Umbilical cord (tissue), 2 donors: ENCODE measurements at places on chromosomes 2 and 18.

DNA sequence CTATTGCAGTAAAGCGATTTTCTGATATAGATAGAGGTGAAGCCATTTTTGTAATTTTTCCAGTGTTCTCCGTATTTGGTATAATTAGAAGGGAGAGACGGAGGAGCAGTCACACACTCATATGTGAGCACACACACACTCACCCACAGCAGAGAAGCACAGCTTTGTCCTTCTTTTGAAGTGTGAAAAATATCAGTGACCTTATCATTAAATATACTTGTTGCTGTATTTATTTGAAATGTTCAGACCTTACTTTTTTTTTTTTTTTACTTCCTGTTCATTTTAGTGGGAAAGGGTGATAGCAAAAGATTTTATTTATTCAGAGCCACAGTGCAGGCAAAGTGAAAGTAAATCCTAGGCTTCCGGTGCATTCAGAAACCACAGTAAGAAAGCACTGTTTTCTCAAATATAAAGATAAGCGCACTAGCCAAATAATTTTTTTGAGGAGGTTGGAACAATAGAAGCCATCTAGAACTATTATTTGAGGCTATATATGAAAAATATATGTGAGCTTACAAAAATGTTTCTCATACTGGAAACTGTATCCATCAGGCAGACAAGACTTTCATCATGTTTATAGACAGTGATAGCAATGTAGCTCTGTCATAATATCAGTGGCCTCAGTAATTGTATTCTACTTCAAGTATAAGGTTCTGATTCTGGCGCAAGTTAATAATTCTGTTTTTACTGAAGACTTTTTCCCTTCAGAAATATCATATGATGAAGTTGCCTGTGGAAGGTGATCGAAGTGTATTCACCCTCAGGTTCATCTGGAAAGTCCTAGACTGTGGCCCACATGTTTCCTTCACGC lies 37.2 kb downstream of the TSHZ1 start:
- DNase-seq: peak; percentile 59

DNA sequence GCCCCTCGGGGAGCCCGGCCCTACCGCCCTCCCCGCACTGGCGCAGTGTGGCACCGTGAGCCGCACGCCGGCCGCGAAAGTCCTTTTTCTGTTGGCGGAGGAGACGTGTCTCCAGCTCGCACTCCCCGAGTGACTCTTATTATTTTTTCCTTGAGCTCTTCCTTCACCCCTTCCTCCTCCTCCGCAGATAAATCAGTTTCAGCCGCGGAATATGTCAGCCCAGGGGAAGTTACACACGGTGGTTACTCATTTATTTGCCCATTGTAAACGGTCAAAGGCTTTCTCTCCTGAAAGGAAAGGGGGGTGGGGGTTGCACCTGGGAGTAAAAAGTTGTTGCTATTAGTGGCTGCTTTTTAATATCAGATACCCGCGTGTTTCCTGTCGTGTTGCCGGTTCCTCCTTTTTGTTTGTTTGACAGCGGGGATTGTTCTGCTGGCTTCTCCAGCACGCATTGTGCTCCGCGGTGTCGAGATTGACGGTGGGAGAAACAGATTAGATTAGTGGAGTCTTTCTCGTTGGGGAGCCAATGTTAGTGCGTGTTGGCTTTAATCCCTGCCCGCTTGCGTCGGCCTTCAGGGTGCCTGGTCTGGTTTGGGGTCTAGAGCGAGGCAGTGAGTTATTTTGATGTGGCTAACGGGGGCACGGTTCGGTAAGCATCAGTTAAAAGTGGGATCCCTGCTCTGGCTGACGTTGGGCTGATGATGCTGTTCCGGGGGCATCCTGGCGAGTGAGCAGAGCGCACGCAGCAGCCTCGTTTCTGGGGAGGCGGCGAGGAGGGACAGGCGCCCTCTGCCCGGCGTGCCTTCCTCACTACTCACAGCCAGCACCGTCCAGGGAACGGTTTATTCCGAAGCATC lies 1.6 kb downstream of the CRIM1 start:
- DNase-seq: peak; percentile 56

GRCh38 chr2:29097569-29097968 lies 17.6 kb upstream of the CLIP4 start:
- no peak for DNase-seq

GRCh38 chr2:56671973-56672569 lies 488.3 kb downstream of the CCDC85A start:
- DNase-seq: no peak

- peak; percentile 49 for DNase-seq
Observed at GRCh38 chr18:22267697-22268096, 98.3 kb downstream of the GATA6 start.

DNA sequence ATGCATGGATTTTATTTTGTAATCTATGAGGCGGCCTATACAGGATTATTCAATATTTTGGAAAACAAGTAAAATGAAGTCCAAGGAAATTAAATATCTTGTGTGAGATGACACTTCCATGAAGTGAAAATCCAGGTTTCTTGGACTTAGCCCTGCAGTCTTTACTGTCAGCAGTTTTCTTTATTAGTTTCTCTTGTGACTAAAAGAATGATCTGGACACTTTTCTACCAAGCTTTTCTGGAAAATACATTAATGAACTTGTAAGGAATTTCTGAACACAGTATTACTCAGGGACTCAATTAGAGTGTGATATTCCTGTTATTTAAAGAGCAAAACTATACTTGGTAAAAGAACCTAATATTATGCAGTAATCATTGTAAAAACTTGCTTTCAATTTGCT lies 610.4 kb upstream of the SLC8A1 start:
- DNase-seq: no peak

- no peak for DNase-seq
Observed at GRCh38 chr2:179340678-179341077, 76.0 kb upstream of the SESTD1 start.

DNA sequence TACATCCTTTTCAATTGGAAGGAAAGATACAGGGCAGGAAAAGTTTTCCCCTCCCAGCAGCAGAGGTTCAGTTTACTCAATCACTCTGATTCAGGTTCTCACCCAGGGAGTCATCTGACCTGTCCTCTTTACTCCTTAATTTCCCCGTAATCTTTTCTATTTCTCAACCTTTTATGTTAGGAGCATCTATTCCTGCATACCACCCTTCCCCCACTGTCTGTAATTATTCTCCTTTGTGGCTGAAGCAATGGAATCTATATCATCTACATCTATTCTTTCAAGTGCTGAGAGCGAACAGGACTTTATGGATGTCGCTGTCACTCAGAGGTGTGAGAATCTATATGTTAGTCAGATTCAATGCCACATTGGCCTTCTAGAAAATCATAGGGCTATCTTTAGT lies 175.2 kb downstream of the NOL4 start:
- DNase-seq: no peak

- DNase-seq: no peak
Observed at GRCh38 chr2:128715360-128715759, 396.7 kb upstream of the HS6ST1 start.

DNA sequence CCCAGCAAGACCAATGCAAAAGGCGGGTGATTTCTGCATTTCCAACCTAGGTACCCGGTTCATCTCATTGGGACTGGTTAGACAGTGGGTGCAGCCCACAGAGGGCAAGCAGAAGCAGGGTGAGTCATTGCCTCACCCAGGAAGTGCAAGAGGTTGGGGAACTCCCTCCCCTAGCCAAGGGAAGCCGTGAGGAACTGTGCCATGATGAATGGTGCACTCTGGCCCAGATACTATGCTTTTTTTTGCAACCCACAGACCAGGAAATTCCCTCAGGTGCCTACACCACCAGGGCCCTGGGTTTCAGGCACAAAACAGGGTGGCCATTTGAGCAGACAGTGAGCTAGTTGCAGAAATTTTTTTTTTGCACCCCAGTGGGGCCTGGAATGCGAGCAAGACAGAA lies 662.6 kb upstream of the ACVR2A start:
- DNase-seq: no peak

- no peak for DNase-seq
Observed at GRCh38 chr2:120177001-120177621, 46.1 kb downstream of the TMEM185B start.

GRCh38 chr2:178072383-178073301 lies at the start of gene PDE11A:
Gene PDE11A, minus strand, starts transcription at chr2:178072777. Its CDS starts 340 bp downstream, at chr2:178072437.
- DNase-seq: peak; percentile 71

GRCh38 chr2:162074632-162074895 lies 549 bp upstream of the DPP4 start:
- DNase-seq: no peak

GRCh38 chr18:61743775-61744531 lies 148.9 kb downstream of the RNF152 start:
- no peak for DNase-seq

DNA sequence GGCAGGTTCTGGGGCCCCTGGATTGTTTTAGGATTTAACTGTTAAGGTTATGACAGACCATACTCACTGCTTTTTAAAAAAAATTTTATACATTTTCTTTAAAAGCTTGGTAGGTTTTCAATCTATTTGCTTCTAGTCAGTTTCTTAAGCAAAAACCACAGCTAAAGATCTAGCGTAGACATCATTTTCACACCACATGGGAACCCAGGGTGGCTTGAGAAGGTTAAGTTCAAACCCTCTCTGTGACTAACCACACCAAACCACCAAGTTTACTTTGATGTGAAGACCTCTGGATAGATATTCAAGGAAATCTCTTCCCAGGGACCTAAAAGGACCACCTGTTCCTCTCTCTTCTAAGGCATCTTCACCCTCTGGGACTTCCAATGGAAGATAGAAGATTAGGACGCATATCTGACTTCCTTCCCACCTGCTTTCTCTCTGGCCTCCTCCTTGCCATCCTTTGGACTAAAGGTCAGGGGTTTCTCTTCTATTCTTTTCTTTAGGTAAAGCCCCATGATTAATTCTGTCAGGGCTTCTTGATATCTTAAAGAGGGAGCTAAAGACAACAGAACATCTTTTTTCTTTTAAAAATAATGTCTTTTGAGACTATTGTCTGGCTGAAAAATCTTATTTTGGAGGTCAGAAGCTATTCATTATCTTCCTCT lies 32.3 kb downstream of the FOSL2 start:
- DNase-seq: no peak

DNA sequence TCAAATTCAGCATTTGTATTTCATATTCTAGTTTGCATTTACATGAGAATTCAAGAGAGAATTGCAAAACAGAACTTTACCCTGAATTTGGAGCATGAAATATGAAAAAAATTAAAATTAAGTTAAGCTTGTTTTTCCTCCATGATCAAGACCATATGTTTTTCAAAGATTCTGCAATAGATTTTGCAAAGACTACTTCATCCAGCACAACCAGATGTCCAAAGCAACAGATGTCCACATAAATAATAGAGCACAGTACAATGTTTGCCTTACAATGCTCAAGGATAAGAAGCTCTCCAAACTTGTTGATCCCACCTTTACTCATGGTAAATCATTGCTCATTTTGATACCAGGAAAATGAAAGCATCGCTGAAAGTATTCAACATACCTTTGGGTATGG lies 25.6 kb downstream of the FAP start:
- DNase-seq: peak; percentile 50

GRCh38 chr2:128980475-128980874 lies 661.8 kb upstream of the HS6ST1 start:
- DNase-seq: no peak

DNA sequence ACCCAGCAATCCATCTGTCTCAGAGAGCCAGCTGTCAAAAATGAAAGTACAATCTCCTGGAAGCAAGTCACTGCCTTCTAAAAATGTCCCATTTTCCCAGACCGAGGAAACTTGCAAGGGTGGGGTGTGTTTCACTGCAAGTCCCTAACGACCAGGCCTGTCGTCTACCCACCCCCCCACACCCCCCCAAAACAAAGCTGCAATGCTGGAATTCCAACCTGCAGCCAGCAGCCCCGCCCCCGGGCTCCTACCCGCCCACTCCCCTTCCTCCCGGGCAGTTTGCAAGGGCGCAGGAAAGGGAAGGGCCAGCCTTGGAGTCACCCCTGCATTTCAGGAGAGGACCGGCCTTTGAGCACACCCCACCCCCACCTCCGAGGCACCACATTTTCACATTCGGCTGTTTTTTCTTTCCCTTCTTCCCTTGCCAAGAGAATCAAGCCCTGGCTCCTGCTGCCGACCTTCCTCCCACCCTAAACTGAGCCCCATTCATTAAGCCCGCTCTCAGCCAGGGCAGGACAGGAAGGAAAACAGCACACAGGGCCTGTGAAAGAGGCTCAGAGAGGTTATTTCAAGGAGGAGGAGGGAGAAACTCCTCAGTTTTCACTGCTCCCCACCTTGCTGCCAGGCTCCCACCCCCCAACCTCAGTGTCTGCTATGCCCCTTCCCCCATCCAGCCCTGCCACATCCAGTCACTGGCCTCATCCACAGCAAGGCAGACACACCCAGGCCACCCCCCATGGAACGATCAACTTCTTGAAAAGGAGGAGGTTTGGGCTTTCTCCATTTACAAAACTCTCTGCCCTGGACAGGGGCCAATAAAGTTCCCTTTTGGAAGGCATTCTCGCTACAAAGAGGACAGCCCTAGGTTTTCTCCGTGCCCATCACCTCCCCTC lies 11.3 kb downstream of the SMAD7 start:
- DNase-seq: peak; percentile 94

DNA sequence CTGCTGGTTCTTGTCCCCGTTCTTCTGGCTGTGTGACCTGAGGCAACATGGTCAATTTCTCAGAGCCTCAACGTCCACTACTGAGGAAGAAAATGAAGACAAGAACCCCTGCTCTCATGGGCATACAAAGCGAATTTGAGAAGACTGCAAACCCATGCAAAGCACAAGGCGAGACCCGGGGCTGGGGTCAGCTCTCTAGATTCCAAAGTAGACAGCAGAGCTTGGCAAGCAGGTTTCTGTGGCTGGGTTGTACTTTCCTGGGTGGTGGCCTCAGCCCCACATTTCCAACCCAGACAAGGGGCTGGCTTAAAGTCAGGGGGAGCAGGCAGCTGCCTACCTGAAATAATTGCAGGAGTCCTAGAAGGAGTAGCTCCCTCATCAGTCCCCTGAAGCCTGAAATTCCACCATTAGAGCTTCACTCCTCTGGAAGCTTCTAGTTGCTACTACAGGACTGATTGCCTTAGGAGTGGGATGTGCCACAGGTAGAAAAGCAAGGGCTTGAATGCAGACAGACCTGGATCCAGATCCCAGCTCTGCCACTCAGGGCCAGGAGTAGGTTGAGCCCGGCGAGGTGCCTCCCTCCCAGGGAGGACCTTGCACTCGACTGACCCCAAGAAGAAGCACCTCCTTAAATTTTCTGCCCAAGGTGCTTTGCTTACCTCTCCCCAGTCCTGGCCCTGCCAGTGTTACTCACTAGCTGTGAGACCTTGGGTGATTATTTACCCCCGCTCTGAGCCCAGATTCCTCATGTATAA lies 127.6 kb downstream of the CLIP4 start:
- DNase-seq: no peak

- DNase-seq: no peak
Observed at GRCh38 chr2:189951791-189952535, 110.6 kb downstream of the MSTN start.

GRCh38 chr2:74481431-74481830 lies 1.4 kb downstream of the CCDC142 start:
- no peak for DNase-seq

DNA sequence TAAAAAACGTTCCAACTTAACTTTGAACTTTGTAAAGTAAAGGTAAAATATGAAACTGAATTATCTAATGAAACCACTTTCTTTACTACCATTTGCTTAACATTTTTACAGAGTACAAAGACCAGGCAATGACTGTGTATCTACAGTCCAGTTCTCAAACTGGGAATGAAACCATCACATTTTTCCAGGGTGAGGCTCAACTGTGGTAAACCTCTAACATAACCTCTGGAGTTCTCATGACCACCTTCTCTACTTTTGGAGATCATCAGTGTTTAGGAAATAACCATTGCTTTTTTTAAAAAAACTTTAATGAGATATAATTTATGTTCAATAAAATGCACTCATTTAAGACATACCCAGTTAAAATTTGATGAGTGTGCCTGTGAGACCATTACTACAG lies 223.5 kb downstream of the RNF152 start:
- DNase-seq: no peak
